ENCODE measurements at places on chromosomes 3 and 15. TPM values are rescaled to one million over a fixed set of nuclear protein-coding genes. Genes with fewer than 3 reads are reported as not detected.
A peak's percentile ranks its signal among the peaks of the same experiment; 100 is the strongest.

DLL4 gene
- not detected for polyA plus RNA-seq

NR1I2 gene
- polyA plus RNA-seq: not detected

TBC1D2B gene
- polyA plus RNA-seq: 53.3 TPM

CKMT1A gene
- not detected for polyA plus RNA-seq

ITIH3 gene
- not detected for polyA plus RNA-seq

ARGFX gene
- not detected for polyA plus RNA-seq

GCSAM gene
- not detected for polyA plus RNA-seq

NKIRAS1 gene
- 1.9 TPM for polyA plus RNA-seq

GRCh38 chr3:190024912-190025311 is 95.8 kb downstream of the P3H2 start:
- no peak for DNase-seq

- no peak for DNase-seq
Observed at GRCh38 chr3:186142393-186142932, 33.6 kb upstream of the ETV5 start.

DNA sequence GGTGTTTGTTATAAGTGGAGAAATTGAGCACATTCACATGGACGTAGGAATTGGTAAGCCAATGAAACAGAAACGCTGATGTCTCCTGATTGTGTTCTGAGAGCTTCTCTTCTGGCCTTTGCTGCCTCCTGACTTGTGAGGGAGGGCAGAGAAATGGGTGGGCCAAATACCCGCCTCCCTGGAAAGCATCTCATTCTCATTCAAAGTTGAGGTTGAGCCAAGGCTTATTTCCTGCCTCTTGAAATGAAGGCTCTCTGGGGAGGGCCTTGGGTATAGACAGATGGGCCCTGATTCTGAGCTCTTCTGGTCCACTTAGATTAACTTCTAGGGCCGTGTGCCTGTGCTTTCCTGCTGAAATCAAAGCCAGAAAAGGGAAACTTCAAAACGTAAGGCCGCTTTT is 57.4 kb upstream of the MYZAP start:
- no peak for DNase-seq

GRCh38 chr15:24955531-24955921 is 739 bp downstream of the SNRPN start:
- peak; percentile 7 for DNase-seq

DNA sequence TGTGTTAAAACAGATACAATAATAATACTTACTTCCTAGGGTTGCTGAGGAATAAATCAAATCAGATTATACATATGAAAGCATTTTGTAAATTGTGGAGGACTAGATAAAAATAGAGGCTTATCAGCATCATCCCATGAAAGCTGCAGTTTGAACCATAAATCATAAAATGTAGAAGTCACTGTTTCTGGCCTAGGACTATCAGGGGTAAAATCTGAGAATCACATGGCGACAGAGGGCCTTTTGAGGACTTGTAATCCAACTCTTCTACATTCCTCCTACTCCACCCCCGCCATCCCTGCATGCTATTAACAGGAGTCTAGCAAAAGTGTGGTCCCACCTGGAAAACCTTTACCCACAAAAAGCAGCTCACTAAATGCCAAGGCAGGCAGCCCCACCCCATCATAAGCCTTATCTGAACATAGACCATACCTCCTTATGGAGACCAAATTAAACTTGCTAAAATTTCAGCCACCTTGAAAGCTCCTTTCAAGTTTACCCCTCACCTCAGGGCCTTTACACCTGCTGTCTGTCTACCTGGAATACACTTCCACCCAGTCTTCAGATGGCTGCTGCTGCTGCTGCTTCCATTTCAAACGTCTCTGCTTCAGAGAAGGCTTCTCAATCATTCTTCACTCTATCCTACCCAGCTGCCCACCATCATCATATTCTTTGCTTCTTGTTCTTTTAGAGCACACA is 11.5 kb downstream of the MB21D2 start:
- DNase-seq: no peak

DNA sequence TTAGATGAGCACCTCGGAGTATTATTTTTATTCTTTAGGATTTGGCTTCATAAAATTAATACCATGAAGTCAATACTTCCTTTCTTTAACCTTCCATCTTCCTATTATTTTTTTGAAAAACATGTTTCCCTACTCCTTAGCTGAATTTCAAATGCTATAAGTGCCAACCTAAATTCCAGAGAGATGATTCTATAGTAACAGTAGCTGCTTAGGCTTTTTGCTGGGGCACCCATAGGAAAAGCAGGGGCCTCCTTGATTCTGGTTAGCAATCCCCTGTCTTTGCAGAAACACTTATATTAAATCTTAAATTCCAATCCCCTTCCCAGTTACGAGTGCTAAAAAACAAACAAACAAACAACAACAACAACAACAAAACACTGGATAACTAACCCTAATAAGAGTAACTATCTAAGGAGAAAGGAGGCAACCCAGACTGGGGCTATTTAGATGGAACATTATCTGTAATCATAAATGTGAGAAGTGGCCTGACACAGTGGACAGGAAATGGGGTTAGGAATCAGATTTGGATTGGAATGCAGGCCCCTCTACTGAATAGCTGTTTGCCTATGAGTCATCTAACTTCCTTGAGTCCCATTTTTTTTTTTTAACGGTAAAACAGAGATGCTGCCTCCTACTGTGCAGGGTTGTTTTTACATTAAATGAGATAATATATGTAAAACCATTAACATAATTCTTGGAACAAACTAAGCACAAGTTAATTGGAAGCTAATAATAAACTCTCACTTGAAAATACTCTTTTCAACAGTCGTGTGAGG is 148.1 kb downstream of the WDR72 start:
- DNase-seq: no peak

DNA sequence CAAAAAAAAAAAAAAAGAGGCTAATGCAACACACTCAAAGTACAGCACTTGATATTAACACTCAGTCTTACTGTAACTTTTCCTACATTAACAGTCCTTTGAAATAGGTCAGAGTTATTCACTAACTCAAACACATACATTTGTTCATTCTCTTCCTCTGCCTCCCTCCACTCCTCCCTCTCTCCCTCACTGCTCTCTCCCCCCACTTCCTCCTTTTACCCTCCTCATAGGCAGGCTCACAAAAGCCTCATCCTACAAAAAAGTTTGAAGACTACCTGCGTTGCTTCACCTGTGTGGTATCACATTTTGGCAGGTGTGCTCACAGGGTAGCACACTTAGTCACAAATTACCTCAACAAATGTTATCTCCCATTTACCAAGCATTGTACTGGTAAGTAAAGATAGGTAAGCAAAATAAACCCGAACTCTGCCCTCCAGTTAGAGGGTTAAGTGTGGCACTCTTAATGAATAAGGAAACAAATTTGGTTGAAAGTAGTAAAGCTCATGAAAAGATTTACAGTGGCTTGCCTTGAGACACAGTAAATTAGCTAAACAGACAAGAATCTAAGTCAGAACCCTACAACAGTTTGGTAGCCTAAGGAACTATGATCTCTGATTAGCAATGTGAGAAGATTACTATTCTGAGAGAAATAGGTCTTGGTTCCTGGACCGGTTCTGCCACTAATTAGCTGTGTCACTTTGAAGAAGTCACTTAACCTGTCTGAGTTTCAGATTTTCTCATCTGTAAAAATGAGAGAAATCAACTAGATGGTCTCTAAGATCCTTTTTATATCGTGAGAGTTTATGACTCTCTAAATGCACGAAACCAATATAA is 151.0 kb upstream of the MLF1 start:
- DNase-seq: no peak

DNA sequence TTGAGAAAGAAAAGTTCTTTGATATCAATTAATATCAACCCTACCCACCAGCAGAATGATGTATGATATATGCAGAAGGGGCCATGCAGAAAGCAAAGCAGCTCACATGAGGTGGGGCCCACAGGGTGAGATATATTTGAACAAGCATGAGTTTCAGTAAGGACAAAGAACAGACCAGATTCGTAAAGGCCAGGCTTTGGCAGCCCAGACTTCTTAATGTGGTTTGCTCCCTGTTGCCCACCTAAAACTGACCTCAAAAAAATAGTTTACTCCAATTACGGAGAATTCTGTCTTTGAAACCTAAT is 255.7 kb upstream of the WNT5A start:
- no peak for DNase-seq

- DNase-seq: no peak
Observed at GRCh38 chr3:12049675-12050074, 45.5 kb downstream of the SYN2 start.

- no peak for DNase-seq
Observed at GRCh38 chr15:52463638-52464037, 65.0 kb downstream of the MYO5A start.

- DNase-seq: no peak
Observed at GRCh38 chr3:8579096-8579495, 65.5 kb downstream of the SSUH2 start.

GRCh38 chr15:95659656-95660055 is 670.8 kb upstream of the NR2F2 start:
- DNase-seq: no peak

DNA sequence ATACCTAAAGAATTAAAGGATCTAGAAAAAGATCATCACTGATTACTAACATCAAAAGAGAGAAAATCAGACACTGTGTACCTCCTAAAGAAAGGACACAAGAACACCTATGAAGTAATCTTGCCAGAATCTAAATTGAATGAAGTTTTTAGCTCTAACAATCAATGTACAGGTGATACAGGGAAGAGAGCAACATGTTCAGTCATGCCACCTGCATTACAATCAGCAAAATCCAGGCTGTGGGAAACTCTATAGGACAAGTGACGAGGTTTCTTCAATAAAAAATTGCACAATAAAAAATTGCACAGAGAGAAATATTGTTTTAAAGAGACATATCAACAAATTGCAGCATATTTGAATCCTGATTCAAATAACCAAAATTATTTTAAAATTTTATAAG is 93.3 kb downstream of the SEMA5B start:
- DNase-seq: no peak

DNA sequence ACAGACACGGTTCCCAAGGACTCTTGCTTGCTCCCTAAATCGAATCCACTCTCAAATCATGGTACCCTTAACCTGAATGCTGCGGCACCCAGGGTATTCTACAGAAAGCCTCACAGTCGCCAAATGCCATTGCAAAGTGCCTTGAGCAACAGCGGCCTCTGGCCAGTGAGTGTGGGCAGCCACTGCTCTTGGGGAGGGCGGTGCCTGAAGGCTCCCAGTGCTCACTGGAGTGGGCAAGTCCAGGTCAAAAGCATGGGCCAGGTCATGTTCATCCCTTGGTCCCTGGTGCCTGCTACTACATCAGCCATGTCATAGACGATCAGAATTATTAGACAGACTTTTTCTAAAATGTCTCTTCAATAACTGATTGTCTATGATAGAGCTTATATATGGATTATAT is 82.5 kb downstream of the ADAMTS17 start:
- DNase-seq: no peak

GRCh38 chr3:34862456-34862855 is 776.9 kb upstream of the ARPP21 start:
- no peak for DNase-seq

GRCh38 chr15:46343196-46343935 is 708.5 kb downstream of the SQOR start:
- no peak for DNase-seq

- DNase-seq: no peak
Observed at GRCh38 chr15:73246439-73246838, 122.3 kb downstream of the HCN4 start.

GRCh38 chr3:194607592-194608389 is 25.4 kb downstream of the TMEM44 start:
- no peak for DNase-seq

All from CD14-positive monocyte (primary cell).